Activated naive CD8-positive, alpha-beta T cell treated with anti-CD3 and anti-CD28 coated beads, Interleukin-2, amount 10 ng/mL, durations not matched to agents 7 days and 5 days (primary cell): ENCODE measurements at places on chromosomes 12 and 14.

DNA sequence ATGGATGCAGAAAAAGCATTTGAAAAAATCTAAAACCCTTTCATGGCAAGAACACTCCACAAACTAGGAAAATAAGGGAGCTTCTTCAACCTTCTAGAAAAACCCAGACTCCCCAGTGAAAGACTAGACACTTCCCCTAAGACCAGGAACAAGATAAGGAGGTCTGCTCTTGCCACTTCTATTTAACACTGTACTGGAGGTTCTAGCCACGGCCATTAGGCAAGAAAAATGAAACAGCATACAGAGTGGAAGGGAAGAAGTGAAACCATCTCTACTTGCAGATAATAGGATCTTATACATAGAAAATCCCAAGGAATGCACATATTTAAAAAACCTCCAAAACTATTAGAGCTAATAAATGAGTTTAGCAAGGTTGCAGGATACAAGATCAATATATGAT lies 42.3 kb downstream of the CHGA start:
- no peak for DNase-seq

- peak; percentile 66 for DNase-seq
These were observed 51.0 kb downstream of the BMAL2 start for GRCh38 chr12:27383429-27384260.

DNA sequence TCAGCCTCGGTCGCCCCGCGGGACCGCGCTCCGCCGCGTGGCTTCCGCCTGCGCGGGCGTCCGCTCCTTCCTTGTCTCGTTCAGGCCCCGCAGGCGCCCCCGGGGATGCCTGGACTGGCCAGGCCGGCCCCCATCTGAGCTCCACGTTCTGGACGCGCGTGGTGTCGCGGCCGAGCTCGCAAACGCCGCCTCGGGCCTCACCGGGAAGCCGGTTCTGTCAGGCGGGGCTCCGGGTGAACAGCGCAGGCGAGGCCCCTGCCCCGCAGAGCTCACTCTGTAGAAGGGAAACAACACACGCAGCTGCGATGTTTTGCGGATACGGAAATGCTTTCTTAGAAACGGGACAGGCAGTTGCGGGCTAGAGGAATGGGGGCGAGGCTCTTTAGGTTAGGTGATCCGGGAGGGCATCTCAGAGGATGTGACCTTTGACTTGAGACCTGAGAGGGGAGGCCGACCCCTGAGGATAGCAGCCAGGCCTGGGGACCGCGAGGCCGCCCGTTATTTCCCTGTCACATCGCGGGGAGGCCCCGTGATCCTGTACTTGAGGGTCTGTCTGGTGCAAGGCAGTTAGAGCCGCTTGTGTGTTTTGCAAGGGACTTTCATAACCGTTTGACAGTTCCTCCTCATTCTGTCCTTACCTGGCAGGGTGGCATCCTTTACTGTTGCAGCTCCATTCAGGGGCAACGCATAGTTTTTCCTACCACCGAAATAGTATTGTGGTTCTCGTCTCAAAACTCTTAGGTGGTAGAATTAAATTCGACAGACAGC lies 584 bp downstream of the VRK1 start:
- no peak for DNase-seq

DNA sequence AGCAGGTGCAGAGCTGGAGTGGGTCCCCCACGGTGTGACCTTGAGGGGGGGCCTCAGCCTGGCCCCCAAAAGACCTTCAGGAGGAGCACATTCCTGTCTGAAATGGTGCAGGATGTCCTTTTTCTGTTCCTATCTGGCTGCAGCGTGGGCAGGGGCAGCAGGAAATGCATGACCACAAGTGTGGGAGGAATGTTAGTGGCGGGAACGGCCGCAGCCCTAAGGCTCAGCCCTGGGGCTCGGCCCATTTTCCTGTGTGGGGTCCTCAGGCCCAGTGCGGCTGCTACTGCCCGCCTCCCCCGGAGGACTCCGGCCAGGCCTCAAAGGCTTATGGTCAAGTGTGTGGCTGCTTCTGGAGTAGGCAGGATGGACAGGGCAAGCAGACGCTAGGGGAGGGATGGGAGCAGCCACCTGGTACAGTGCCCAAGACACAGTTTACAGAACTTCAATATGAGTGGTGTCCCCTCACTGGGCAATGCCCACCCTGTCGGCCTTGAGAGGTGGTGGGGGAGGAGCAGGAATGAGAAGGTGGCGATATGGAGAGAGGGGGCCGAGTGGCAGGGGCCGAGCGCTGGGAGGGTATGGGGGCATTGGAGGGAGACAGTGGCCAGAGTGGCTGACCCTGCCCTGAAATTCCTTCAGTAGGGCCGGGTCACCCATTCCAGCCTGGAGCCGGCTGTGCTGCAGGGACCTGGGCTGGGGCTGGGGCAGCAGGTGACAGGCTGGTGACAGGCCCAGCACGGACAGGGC lies 137.4 kb downstream of the CALM1 start:
- no peak for DNase-seq

GRCh38 chr12:121712461-121713256 lies at the start of gene TMEM120B:
TSS of gene TMEM120B (plus strand) at chr12:121712752. CDS start at chr12:121712896, 144 bp downstream.
- peak; percentile 93 for DNase-seq

- no peak for DNase-seq
These were observed 98.3 kb upstream of the HIF1A start for GRCh38 chr14:61596990-61597389.

GRCh38 chr12:112839386-112839972 lies 47.9 kb downstream of the RPH3A start:
- no peak for DNase-seq

GRCh38 chr12:8987685-8988084 lies 1.7 kb upstream of the KLRG1 start:
- no peak for DNase-seq

DNA sequence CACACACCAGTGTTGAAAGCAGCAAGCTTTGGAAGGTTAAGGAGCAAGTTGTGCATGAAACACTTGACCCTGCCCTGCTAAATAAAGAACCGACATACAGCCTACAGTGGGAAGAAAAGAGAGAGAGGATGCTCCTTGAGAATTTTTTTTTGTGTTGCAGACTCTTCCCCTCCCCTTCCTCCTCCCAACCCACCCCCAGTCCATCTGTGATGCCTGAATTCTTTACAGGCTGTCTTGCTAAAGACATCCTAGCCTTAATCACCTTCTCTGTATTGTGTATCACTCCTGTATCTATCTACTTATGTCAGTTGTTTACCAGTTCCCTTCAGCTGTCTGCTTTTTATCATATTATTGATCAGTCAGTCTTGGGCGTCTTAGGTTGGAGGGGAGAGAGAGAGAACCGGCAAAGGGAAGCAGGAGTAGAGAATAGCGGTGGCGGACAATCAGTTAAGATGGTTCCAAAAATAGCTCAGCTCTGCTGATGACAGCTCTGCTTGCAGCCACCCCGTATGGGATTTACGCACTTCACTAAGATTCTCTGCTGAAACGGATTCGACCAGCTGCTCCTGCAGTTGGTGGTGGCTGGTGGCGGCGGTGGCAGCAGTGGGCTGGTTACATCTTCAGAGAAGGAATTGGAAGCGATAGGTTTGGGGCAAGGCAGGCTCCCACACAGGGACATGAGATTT lies 664.7 kb downstream of the NRXN3 start:
- DNase-seq, result no peak

GRCh38 chr12:92146497-92147224 lies 1.0 kb upstream of the BTG1 start:
- no peak for DNase-seq

- DNase-seq, result no peak
These were observed 11.3 kb downstream of the VASH1 start for GRCh38 chr14:76772300-76773187.

DNA sequence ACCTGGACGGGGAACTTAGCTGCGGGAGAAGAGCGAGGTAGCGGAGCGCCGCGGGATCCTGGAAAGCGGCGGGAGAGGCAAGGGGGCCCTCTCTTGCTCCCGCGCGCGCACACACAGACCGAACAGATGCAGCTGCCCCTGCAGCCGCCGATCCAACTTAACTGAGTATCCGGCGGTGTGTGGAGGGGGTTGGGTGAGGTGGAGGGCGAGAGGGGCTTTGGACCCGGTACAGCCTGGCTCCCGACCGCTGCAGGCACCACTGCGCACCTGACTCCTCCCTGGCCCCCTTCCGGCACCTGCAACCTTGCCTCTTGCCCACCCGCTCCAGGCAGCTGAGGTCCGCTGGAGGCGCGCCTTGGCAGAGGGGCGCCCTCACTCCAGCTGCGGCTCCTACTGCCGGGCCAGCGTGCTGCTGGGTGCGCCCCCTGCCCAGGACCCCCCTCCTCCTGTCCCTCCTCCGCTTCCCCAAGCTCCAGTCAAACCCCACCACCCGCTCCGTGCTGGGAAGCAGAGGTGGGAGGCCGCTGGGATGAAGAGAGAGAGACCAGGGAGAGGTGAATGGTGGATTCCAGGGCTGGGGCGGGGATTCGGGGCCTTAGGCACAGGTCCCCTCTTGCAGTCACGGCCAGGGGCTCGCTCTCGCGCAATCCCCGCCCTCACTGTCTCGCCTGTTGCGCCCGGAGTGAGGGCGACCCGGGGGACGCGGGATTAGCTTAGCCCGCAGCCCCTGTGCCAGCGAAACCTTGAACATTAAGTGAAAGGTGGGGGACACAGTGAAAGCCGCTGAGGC lies 2.6 kb downstream of the DIO3 start:
- DNase-seq, result no peak

- no peak for DNase-seq
These were observed 31.8 kb downstream of the MAX start for GRCh38 chr14:65070471-65070976.

DNA sequence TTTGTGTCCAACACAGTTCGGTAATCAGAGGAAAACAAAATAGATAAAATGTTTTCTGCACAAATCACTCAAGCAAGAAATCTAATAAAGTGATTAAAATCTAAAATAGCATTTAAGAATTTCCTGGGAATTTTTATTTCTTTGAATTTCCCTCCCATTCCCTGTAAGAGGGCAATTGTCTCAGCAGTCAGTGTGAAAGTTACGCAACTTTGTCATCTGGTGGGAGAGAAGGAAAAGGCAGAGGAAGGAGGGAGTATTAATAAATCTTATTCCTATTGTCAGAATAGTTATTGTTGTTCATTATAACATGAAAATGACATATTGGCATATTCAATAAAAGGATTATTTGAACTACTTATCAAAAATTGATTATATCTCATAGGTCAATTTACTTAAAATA lies 464.9 kb downstream of the PRKD1 start:
- DNase-seq, result no peak

DNA sequence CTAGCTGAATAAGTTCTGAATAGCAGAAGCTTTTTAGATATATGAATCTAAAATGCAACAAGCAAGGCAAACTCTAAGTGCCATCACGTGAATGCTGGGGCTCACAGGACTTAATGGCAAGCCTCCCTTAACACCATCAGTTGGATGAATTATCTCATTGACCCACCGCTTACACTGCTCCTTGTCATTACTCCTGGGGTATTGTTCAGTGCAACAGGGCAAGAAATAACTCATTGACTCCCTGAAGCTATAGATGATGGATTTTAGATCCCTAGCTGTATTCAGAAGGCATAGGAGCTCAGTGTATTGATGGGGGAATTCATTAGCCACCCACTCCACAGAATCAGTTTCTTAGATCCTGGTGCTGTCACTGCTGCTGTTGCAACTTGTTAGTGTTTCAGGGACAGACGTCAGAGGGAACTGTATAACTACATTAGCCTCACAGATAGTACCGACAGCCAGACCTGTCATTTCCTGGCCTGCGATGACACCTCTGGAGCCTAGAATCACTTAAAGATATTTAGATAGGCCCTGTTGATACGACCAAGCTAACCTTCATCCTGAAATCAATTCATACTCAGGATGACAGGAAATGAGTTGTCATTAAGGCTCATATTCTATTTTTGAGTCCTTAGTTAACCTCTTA lies 735.3 kb downstream of the DIO2 start:
- no peak for DNase-seq

DNA sequence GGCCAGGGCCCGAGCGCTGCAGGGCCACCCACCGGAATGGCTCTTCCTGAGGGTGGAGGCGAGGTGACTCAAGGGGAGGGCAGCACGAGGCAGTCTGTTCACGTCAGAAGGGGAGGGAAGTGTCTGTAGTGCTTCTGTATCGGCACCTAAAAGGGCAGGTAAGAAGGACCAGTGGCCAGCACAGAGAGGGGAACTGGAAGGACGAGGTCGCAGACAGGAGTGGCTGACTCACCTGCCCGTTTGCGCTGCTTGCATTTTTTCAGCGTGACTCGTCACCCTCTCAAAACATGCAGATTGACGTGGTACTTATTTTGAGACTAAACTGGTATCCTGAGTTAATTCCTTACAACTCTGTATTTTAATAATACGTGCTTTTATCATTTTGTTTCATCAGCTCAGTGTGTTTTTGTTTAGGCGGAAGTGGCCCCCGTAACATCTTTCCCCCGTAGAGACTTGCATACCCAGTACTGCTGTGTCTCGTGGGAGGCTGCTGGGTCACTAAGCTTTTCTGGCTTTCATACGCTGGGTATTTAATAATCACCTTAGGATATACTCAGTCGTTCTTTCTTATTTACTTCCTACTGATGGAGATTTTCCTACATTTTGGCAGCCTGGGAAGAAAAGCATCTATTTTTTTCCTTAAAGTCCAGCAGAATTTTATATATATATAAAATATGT lies 26.4 kb downstream of the SFSWAP start:
- DNase-seq, result no peak

- DNase-seq, result no peak
These were observed 195.0 kb downstream of the PHLDA1 start for GRCh38 chr12:75836533-75836932.

DNA sequence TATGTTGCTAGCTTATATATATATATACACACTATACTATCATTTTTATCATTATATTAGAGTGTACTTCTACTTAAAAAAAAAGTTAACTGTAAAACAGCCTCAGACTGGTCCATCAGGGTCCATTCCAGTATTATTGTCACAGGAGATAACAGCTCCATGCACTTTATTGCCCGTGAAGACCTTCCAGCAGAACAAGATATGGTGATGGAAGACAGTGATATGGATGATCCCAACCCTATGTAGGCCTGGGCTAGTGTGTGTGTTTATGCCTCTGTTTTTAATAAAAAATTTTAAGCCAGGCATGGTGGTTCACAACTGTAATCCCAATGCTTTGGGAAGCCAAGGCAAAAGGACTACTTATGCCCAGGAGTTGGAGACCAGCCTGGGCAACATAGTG lies 86.2 kb downstream of the GCH1 start:
- DNase-seq, result no peak

GRCh38 chr14:72982146-72982708 lies 44.7 kb downstream of the ZFYVE1 start:
- DNase-seq, result no peak

- no peak for DNase-seq
These were observed 12.5 kb downstream of the PAWR start for GRCh38 chr12:79678306-79678705.

- no peak for DNase-seq
These were observed 412.1 kb downstream of the DAD1 start for GRCh38 chr14:22176957-22177356.

DNA sequence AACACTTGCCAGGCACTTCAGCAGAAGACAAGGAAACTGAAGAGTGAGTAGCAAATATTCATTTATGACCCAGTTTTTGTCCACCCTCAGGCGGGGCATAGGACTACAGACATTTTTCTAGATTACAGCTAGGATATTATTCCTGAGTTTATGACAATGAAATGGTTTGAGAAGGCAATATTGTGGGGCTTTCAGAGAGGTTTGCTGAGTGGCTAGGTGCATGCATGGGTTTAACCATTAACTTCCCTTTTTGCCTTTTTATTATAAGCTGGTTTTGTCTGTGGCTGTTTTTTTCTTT lies 104.0 kb upstream of the BCAT1 start:
- DNase-seq, result no peak

GRCh38 chr14:21090194-21090939 lies 8.1 kb downstream of the ZNF219 start:
- DNase-seq, result no peak

GRCh38 chr14:101965181-101965544 lies 790 bp downstream of the DYNC1H1 start:
- peak; percentile 79 for DNase-seq
